NCI-H2081 (cell line): ENCODE measurements at places on chromosomes 16 and 17.

DNA sequence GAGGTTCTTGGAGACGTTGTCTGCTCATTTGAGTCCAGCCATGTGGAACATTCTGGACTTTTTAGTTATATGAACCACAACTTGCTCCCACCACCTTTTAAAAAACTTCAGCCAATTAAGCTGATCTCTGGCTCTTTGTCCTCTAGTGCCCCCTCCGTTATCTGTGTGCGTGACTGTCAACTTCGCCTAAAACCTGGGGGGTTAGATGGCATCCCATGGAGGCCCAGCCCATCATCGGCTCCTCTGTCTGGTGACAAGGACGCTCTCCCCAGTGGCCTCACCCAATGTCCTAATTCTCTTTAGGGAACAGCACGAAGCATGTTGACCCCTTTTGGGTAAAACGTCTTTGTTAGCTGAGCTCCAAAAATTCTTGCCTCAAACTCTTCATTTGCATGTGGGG is 341.0 kb upstream of the TNRC6C start:
- no peak for DNase-seq

DNA sequence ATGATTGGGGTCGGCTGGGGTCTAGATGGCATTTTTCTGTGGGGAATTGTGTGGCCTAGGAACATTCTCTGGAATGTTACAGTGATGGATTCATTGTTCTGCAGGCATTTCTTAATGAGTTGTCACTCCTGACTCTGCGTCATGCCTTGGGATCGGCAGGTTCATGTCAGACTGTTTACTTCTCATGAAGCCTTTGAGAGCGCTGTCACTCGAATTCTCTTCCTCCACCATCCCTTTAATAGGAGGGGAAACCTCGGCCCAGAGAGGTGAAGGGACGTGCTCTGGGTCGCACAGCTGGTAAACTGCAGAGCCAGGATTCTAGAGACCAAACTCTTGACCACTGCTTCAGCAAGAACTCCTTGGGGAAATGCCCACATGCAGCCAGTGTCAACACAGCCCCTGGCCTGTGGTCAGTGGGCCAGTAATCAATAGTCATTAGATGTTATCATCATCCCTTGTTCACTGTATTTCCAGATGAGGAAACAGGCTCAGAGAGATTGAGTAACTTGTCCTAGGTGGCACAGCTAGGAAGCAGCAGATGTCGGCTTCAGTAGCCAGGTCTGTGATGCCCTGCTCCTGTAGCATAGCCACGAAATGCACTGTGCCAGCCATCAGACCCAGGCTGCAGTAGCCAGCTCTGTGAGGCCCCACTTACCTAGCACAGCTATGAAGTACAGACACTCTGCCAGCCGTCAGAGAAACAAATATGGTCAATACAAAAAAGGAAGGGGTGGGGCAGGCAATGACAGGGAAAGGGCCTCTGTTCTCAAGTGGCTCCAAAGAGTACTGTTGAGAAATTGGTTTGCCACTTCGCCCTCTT is 259.0 kb downstream of the CPPED1 start:
- DNase-seq, result no peak

- DNase-seq, result no peak
Observed at GRCh38 chr17:47935961-47936360, 5.4 kb upstream of the PNPO start.

GRCh38 chr16:78505544-78506366 is 406.3 kb downstream of the WWOX start:
- no peak for DNase-seq

DNA sequence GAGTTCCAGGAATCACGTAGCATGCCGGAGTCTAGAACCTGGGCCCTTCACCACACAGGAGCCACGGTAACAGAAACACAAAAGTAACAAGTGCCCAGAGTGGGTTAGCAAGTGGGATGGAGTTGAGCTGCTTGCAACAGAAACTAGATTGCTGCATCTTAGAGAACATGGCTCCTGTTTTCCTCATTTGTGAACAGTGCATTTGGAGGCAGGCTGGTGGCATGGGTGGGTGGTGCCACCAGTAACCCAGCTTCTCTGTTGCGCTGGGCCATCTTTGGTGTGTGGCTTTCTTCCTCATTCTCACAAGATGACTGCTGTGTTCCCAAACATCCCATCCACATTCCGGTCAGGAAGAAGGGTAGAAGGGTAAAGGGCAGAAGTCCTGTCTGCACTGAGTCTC is 95.5 kb downstream of the KATNIP start:
- DNase-seq, result no peak

GRCh38 chr17:14091367-14091766 is 22.1 kb downstream of the COX10 start:
- DNase-seq, result no peak
